ENCODE measurements at places on chromosomes 7 and 10.

- no peak for DNase-seq
- peaks cover 8% of the 10 kb centered on the region for H3K4me1 ChIP-seq
Observed at GRCh38 chr10:118958984-118959925, 70.3 kb upstream of the NANOS1 start.

DNA sequence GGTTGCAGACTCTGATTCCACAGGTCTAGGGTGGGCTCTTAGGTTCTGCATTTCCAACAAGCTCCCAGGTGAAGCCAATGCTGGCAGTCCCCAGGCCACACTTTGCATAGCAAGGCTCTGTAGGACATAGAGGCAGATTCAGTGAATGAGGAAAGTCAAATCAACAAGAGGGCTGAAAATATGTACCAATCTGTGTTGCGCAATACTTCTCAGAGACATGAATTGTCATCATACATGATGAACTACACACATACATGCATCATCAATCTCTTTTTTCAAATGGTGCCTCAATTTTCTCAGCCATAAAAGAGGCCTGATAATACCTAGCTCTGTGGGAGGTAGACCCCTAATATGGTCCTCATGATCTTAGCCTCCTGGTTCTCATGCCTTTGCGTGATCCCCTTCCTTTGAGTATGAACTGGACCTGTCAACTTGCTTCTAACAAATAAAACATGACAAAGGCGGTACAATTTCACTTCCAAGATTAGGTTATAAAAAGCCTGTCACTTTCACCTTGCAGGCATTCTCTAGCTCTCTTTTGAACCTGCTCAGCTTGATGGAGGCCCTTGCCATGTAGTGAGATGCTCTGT, 49.0 kb downstream of the PIK3CG start:
- no peak overlapping the region for H3K4me3 ChIP-seq
- peaks cover under 1% of the 10 kb centered on the region for H3K27me3 ChIP-seq
- no peaks in the 10 kb centered on the region for H3K36me3 ChIP-seq
- H3K4me1 ChIP-seq: no peaks in the 10 kb centered on the region
- no peak for DNase-seq

DNA sequence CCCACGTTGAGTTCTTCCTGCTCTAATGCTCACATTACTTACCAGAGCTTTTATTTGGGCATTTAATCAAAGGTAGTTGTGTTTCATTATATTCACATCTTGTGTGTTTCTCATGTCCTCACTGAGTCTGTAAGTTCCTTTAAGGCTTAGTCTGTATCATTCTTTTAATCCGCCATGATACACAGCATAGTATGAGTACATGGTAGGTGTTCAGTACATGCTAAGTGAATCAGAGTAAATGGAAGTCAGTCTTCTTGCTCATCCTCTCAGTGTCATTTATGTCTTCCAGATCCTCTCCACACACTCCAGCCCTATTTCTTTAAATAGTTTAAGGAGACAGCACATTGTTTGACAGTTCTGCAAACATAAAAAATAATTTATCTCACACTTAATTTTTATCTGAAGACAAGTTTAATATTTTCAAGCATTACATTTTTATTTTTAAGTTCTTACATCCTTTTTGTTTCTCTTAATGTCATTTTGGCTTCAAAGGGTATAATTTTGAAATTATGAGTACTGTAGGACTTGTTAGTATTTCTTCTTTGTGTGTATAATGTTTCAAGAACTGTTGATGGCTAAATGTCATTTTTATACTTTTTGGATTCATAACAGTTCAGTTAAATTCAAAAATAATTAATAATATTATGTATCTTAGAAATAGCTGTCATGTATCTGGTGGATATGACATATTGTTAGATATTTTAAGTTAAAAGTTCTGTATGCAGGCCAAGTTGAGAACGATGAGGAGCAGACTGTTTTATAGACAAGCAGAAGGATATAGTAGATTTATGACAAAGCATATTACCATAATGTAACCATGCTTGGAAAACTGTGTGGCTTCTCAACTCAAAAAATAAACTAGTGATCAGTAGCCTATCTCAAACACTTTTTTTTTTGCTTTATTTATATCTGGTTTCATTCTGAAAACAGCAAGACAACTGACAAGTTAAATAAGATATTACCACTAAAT, 342.7 kb downstream of the LRMDA start:
- H3K4me3 ChIP-seq: no peak overlapping the region
- H3K27me3 ChIP-seq: no peaks in the 10 kb centered on the region
- H3K36me3 ChIP-seq: no peaks in the 10 kb centered on the region
- no peak overlapping the region for H3K27ac ChIP-seq
- no peak for DNase-seq

DNA sequence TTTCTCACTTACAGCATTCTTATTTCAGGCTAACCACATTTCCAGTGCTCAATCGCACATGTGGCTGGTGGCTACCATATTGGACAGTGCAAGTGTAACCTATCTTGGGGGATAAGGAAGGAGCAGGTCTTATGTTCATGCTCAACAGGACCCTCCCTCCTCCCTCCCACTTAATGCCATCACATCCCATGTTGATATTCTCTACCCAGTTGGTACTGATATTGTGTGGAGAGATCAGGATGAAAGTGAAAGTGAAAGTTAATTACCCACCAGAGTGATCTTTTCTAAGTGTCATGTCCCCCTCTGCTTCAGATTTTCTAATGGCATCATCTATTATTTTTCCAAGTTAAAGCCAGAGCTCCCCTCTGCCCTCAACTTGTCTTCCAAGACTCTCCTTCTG, 91.6 kb downstream of the BMPER start:
- H3K27ac ChIP-seq: no peak overlapping the region
- no peak overlapping the region for H3K4me3 ChIP-seq
- no peak for DNase-seq

DNA sequence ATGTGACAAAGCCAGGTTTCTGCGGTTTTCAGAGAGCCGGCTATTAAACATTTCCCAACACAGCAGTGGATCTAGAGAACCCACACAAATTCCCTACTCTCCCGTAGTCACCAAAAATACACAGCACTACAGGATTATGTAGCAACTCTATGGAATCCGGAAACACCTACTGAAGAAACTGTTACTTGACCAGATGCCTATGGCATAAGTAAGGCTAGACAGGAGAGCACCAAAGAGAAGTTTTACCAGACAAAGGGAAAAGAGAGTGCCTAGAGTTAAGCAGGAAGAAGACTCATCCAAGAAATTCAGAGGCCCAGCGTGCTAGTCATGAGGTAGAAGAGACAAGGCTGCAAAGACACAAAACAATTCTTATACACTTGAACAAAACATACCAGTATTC, 321.1 kb downstream of the PARD3 start:
- peak overlapping the region; percentile 10 for H3K27ac ChIP-seq
- H3K27me3 ChIP-seq: no peaks in the 10 kb centered on the region
- H3K4me1 ChIP-seq: peaks cover 12% of the 10 kb centered on the region
- no peak for DNase-seq

- no peaks in the 10 kb centered on the region for H3K36me3 ChIP-seq
- peaks cover 12% of the 10 kb centered on the region for H3K27me3 ChIP-seq
- DNase-seq: no peak
- H3K4me1 ChIP-seq: peaks cover 5% of the 10 kb centered on the region
- no peak overlapping the region for H3K4me3 ChIP-seq
- no peak overlapping the region for H3K27ac ChIP-seq
Observed at GRCh38 chr7:70037171-70037933, 439.1 kb downstream of the AUTS2 start.

DNA sequence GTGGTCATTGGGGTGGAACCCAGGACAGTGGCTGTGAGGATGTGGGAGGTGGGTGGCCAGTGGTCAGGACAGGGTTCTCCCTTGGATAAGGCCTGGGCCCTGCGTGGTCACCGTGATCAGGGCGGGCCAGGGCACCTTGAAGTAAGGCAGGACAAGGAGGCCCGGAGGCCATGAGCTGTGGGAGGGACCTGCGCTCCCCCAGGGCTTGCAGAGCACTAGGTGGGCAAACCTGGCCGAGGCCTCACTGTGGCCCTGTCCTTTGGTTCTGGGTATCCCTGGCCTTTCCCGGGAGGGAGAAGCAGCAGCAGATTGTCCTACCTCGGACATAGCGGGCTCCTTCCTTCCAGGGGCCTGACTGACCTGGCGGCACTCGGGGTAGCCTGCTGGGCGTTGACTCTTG, 144.8 kb upstream of the RET start:
- H3K27ac ChIP-seq: no peak overlapping the region
- peaks cover 49% of the 10 kb centered on the region for H3K27me3 ChIP-seq
- no peaks in the 10 kb centered on the region for H3K36me3 ChIP-seq
- DNase-seq: no peak
- peaks cover 22% of the 10 kb centered on the region for H3K4me1 ChIP-seq

GRCh38 chr10:71782221-71782916, 9.0 kb upstream of the VSIR start:
- H3K4me1 ChIP-seq: peaks cover 19% of the 10 kb centered on the region
- H3K36me3 ChIP-seq: 0 out of 2 replicates have a peak, but pooled peaks cover 2% of the 10 kb centered on the region
- H3K4me3 ChIP-seq: no peak overlapping the region
- H3K27me3 ChIP-seq: peaks cover 4% of the 10 kb centered on the region
- DNase-seq: no peak

DNA sequence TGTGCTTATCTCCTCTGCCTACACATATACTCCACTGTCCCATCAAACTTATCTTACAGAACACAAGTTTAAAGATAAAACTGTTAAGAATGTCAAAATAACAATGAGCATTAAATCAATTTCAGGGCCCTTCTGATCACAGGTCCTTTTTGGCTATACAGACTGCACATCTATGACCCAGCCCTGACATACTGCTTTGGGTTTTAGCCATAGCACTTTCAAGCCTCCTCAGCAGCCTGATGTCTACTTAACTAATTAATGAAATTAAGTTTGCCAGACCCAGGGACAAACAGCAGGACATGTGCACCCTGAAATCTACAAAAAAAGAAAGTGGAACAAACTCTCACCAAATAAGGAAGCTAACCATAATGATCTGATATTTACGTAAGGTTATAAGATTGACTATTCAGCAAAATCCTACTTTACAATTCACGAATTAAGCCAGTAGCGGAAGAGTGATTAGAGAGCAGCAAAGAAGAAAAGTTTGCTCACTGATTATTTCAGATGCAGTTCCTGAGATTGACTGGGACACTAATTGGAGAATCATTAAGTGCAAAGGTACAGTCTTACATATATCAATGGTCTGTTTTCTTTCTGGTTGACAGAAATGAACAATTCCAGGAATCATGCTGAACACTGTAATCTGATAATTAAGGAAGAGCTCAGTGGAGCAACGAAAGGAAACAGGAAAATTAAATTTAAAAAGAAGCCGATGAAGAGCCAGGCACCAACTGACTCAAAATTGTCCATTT, 669.3 kb upstream of the LRRN3 start:
- no peaks in the 10 kb centered on the region for H3K27me3 ChIP-seq
- peaks cover 26% of the 10 kb centered on the region for H3K4me1 ChIP-seq

DNA sequence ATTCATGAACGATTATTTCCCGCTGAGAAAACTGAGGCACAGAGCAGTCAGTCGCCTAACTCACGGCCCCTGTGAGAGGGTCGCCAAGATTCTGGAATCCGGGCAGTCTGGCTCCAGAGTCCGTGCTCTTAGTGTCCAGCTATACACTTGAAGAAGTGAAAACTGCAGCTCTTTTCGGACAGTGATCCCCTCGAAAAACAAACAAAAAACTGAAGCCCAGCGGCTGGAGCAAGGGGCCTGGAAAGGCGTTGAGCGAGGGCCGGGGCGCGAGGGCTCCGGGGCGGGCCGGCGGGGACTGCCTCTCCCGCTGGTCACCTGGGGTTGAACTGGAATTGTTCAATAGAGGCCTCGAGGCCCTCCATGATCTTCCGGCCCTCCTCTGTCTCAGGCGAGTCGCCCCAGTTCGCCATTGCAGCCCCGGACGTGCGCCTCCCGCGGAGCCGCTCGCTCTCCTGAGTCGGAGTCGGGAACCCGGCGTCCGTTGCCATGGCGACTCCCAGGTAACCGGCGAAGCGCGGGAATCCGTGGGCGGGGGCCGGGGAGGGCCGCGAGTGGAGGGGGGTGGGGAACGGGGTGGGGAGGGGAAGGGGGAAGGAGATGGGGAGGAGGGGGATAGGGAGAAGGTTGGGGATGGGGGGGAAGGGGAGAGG, 881 bp downstream of the C10orf67 start:
- H3K4me3 ChIP-seq: peak overlapping the region; percentile 91
- no peaks in the 10 kb centered on the region for H3K36me3 ChIP-seq
- DNase-seq: peak; percentile 86

Measured in WTC11 (cell line).